ENCODE measurements at places on chromosomes 4 and X.

DNA sequence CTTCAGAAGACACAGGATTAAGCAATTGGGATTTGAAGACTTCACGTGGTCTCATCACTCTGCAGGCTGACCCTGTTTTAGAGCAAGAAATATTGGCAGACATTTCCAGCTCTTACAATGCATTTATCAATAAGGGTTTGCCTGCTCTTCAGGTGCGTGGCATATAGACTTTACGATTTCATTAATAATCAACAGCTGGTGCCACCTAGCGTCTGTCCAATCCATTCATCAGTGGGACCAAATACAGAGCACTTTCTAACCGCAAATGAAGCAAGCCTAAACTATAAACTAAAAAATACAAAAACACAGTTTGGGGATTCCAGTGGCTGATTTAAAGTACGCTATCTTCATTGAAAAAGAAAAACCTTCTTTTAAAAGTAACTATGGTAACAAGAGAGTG lies 125.4 kb upstream of the DMD start:
- DNase-seq: no peak

- DNase-seq: no peak
These were observed 132.2 kb downstream of the VEGFC start for GRCh38 chr4:176660561-176660960.

DNA sequence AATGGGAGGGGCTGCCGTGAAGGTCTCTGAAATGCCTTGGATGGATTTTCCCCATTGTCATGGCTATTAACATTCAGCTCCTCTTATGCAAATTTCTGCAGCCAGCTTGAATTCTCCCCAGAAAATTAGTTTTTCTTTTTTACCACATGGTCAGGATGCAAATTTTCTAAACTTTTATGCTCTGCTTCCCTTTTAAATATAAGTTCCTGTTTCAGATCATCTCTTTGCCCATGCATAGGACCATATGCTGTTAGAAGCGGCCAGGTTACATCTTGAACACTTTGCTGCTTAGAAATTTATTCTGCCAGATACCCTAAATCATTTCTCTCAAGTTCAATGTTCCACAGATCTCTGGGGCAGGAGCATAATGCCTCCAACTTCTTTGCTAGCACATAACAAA lies 13.8 kb upstream of the CLDN34 start:
- no peak for DNase-seq

GRCh38 chrX:129876771-129877305 lies 29.1 kb upstream of the UTP14A start:
- DNase-seq: peak; percentile 77

- DNase-seq: no peak
These were observed 144.4 kb upstream of the SLC4A4 start for GRCh38 chr4:71194454-71194853.

GRCh38 chr4:173794662-173795061 lies 264.6 kb upstream of the HAND2 start:
- DNase-seq: no peak

DNA sequence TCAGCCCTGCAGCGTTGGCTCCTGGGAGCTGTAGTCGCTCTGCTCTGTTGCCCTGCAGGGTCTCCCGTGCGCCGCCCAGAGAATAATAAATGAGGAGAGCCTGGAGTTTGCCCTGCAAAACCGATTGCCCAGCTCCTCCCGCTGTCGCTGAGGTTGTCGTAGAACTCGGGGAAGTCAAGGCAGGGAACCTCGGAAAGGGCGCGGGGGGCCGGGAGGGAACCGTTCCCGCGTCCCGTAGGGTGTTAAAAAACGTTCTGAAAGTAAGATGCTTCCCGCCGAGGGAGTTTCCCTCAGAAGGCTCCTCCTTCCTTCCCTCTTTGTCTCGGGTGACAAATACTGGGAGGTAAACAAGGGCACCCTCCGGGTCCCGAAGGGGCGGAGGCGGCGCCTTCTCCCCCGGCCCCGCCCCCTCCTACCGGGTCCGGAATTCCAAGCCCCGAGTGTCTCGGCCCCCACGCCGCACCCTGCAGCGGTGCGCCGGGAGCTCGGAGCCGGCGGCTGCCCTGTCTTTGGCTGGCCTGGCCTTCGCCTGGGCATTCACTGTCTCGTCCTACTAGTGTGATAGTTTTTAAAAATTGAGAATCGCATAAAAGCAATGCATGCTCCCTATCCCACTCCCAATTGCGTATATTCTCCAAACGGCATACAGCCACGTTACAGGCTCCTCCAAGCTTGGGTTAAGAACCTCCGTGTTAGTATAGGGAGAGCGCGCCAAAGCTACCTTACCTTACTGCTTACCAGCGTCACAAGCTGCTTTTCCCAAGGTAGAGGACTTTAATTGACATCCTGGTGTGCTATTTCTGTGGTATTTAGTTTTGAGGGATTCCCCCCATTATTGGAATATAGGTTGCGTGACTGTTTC lies 964 bp upstream of the HMGB2 start:
- DNase-seq: peak; percentile 60

GRCh38 chr4:8378101-8378724 lies 62.3 kb downstream of the ACOX3 start:
- DNase-seq: no peak

DNA sequence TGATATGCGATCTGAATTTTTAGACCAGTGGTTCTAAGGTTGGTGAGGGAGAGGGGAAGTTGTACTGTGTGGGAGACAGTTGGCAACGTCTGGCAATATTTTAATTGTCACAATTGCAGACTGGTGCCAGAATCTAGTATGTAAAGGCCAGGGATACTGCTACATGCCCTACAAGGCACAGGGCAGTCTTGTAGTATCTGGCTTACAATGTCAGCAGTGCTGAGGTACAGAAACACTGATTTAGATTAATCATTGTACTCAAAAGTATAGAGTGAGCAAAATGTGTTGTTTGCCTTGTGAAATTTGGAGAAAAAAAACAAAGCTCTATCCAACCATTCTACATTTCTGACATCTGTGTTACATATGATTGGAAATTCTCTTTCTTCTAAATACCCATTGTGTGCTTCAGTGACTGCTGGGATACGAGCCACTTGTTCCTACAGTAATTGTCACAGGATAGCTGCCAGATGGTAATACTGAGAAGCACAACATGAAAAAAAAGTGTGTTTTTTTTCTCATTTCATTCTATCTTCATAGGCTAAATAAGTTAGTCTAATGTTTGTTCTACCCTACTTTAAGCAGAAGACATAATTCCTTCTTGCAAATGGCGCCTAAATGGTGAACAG lies 526.7 kb upstream of the AGA start:
- no peak for DNase-seq

GRCh38 chr4:18398661-18399060 lies 377.1 kb upstream of the LCORL start:
- no peak for DNase-seq

DNA sequence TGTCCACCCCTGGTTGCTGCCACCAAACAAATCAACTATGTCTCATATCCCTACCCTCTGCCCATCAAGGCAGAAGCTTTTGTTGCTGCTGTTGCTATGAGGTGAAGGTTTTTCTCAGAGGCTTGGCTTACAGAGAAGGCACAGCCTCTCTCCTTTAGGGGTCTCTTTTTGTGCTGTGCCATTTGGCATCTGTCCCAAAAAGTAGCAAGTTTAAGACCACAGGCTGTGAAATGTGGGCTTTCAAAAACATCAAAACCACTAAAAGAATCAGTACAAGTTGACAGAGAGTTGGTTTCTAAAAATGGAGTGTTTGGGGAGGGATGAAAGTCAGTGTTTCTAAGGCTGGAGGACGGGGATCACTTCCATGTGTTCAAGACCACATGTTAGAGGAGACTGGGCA lies 634.9 kb downstream of the BCOR start:
- DNase-seq: no peak

- no peak for DNase-seq
These were observed 183.2 kb upstream of the WDFY3 start for GRCh38 chr4:85149676-85150075.

GRCh38 chr4:30868111-30868895 lies 148.1 kb downstream of the PCDH7 start:
- DNase-seq: no peak

All from NCI-H510A (cell line).